NCI-H748 treated with DMSO at 0.1 percent for 48 hours (cell line): ENCODE measurements at places on chromosomes 2 and 18.

GRCh38 chr2:149872638-149873150, 285.1 kb upstream of the MMADHC start:
- DNase-seq = no peak

DNA sequence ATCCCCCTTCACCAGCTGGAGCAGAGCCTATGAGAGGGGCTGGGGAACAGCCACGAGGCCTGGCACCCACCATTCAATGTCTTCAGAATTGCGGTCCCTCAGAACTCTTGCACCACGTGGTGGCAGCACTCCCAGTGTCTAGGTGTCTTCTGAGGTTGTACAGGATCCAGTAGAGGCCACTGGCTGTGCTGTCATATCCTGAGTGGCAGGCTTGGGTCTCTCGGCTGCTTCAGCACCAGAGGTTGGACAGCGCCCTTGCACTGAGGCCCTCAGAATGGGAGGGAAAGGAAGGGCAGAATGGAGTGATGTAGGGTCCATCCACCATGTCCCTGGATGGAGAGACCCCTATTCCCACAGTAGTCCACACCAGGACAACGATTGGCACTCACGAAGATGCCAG, 112.0 kb upstream of the TEKT4 start:
- no peak for DNase-seq

GRCh38 chr2:188238386-188238785, 53.3 kb upstream of the GULP1 start:
- no peak for DNase-seq

GRCh38 chr18:44128365-44128764, 552.3 kb upstream of the SETBP1 start:
- DNase-seq = no peak

DNA sequence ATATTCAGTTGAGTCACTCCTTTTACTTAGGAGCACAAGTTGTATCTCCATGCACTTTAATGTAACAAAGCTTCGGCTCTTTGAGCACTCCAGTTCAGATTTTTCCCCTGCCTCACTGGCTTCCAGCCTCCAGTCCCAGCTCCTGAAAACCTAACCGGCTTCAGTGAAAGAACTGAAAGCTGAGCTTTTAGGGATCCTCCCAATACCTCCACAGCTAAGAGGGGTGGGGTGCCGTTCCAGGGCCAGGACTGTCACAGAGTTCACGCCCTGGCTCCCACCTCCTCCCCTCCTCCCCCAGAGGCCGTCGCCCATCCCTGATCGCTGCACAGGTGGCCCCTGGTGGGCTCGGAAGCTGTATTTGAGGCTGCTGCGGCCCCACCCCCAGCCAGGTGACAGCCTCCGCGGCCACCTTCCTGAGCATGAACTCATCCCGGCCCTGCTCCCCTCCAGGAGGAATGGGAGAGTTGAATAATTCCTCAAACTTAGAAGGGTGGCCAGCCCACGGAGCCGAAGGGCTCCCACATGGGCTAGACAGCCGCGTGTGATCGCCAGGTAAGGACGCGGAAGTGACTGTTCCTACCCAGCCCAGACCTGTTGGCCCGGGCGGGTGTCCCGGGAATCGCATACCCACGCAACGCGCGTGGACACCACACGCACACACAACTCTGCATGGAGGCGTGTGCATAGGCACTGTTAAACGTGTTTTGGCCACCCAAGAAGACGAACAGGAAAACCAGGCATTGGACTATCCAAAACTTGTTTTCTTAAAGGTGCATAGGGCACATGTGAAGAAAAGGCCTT, 1.8 kb downstream of the MYO5B start:
- no peak for DNase-seq

DNA sequence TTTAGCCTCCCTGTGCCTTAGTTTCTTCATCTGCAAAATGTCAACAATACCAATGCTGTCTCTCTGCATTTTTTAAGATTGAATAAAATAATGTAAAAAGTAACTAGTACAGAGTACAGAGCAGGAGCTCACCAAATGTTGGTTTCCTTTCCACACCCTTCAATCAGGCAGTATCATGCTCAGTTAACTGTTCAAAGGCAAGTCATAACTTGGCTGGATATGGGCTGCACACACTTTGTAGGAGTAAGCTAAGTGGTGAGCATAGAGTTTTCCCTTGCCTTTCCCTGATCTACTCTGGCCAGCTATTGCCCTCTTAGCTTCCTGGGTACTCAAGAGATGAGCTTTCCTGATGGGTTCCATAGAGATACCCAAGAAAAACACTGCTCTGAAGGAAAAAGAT, 77.9 kb downstream of the CYBRD1 start:
- DNase-seq = no peak

DNA sequence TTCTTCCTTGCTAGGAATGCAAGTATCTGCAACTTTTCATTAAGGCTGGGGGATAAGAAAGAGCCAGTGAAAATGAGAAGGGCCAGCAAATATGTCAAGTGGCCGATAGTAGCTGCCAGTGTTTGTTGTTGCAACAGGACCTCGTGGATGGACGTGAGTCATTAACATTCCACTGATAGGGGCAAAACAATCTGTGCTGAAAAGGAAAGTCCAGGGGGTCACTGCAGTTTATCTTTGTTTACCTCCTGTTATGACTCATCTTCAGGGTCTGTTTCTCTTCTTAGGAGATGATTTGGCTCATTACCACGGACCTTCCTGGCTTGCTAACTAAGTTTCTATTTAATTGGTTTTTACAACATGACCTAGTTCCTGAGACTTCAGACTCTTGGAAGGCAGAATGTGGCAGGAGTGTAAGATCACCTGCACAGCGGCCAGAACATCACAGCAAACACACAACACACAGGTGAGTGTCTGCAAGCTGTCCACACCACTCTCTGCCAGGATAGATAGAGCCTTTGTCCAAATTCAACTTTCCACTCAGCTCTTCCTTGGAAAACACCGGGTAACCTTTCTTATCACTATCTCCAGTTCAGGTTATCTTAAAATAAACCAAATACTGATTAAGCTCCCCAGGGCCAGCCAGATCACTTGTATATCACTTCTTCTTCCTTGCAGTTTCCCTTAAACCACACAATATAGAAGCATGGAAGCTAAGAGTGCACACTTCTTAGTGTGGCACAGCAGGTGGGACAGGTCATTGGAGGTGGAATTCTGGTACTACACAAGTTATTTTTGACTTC, 157.5 kb upstream of the LMAN1 start:
- peak; percentile 26 for DNase-seq

GRCh38 chr2:67564076-67564475, 166.9 kb downstream of the ETAA1 start:
- no peak for DNase-seq

DNA sequence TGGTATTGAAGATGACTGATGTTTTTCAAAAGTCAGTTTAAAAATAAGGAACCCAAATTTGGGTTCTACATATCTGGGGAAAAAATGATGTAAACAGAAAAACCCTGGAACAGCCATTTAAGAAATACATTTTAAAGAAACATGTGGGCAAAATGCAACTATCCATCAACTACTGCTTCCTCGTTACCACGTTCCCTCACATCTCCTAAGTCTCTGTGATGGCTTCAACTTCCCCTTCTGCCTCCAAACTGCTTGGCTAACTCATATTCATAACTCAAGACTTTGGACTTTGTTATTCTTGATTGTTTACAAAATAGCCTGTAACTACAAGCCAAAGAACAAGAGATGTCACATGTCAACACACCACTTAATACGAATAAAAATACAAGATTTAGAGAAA, 116.3 kb downstream of the DYM start:
- no peak for DNase-seq

DNA sequence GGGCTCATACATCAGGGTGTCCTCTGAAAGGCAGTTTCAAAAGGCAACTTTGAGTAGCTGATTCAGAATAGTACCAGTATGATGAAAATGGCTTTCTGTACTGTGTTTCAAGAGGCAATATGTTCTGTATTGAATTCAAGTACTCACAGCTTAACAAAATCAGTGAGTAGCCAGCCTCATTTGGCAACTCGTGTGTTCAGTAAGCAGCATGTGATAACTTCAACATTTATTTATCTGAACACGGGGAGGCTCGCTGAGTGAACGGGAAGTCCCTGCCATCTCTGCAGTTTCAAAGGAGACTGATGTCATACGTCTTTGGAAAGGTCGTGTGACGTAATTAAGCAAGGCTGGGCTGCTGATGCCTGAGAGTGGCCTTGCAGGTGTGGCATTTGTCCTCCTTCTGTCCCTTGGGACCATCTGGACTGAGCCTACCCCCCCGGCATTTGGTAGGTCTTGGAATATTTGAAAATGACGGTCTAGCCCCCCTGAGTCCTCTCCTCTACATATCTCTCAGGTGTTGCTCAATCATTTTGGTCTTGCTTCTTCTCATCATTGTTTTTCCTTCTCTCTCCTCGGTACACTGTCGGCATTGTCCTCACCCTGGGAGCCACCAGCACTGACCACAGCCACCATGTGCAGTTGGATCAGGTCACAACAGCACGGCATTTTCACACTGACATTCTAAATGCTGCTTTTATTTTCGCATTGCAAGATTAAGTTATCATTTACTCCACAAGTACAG, 62.8 kb downstream of the SMIM21 start:
- no peak for DNase-seq

DNA sequence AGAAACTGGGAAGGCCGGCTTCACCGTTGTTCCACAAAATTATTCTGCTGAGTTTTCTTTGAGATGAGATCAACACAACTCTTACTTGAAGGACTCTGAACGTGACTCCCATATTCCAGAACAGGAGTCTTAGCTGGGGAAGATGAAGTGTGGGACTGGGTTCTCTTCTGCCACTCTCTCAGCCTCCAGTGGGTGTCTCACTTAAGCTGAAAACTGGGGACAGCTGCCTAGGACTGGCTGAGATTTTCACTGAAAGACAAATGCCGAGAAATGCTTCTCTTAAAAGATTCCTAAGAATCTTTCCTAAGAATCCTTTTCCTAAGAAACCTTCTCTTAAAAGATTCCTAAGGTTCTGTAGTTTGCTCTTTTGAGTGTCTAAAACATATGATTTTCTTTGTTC, 156.6 kb upstream of the LHCGR start:
- no peak for DNase-seq

- no peak for DNase-seq
Measured at GRCh38 chr2:186575302-186575701, 14.6 kb upstream of the ITGAV start.

- DNase-seq = no peak
Measured at GRCh38 chr2:149281441-149281840, 48.9 kb upstream of the LYPD6 start.

GRCh38 chr2:234178330-234179030, 128.0 kb downstream of the SPP2 start:
- no peak for DNase-seq

DNA sequence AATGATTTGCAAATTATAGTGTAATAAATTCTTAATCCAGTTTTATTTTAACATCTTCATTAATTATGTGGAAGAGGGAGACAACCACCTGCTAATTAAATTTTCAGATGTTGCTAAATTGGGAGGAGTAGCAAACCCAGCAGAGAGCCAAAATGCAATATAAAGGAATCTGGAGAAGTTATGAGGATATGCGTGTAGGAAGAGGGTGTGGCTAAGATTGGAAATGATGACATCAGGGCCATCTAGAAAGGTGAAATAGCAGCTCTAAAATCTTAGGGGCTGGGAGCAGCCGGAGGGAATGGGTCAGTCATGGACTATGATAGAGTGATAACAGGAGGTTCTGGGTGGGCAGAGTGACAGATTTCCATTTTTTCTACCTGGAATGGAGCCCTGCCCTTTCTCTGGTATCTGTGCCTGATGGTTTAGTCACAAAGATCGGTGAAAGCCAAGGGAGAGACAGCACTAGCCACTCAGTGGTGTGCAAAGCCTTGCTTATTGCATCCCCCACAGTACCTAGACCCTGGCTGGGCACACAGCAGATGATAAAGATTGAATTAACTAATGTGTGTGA, 379.2 kb upstream of the CELF4 start:
- DNase-seq = no peak

- DNase-seq = no peak
Measured at GRCh38 chr2:224786848-224787247, 70.7 kb upstream of the CCDC195 start.

- no peak for DNase-seq
Measured at GRCh38 chr2:43840965-43841364, 2.2 kb downstream of the ABCG8 start.
